ENCODE measurements at places on chromosomes 1 and 21.

DNA sequence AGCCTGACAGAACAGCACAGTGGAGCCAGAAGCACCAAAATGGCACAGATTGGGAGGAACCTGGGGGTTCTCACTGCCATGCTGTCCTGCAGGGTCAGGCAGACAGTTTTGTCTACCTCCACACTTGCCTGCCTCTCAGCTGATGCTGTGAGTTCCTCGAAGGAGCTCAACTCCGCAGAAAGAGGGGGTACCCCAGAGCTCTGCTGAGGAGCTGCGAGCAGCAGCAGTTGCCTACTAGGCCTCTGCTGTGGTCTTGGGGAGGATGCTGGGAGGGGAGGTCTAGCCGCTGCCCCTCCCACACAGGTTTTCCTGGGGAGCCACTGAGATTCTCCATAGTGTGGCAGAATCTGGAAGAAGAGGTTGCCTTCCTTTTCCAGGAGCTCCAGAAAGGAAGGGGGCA, 192.5 kb downstream of the FOXD2 start:
- no peak for DNase-seq

- no peak for DNase-seq
Measured at GRCh38 chr1:63101336-63101735, 221.0 kb upstream of the FOXD3 start.

- no peak for DNase-seq
Measured at GRCh38 chr21:32494934-32495709, 82.6 kb downstream of the EVA1C start.

- no peak for DNase-seq
Measured at GRCh38 chr1:170634293-170634692, 29.6 kb upstream of the PRRX1 start.

DNA sequence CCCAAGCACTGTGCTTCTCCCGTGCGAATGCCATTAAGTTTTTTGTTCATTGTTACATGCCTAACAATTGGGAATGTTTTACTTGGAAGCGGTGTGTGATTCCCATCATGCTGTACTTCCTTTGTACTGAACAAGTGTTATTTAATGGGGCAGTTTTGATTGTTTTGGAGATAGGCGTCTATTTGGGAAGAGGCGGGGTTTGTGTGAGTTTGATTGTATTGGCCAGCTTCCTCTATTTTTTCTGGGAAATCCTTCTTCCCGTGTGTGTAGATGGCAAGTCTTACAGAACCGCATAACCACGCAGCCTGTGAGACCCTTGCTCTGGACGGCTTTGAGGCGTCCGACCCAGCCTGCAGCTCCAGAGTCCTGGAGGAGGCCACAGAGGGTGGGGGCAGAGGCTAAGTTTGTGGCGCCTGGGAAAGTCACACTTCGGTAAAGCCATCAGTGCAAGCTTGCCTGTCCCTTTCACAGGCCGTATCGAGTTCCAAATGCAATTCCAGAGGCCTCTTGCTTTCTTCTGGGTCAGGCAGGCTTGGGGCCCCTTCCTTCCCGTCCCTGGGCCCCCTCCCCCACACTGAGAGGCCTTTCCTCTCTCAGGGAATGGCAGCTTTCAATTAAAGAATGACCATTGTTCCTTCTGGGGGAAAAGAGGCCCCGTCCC, 210.3 kb downstream of the TOMM20 start:
- no peak for DNase-seq

DNA sequence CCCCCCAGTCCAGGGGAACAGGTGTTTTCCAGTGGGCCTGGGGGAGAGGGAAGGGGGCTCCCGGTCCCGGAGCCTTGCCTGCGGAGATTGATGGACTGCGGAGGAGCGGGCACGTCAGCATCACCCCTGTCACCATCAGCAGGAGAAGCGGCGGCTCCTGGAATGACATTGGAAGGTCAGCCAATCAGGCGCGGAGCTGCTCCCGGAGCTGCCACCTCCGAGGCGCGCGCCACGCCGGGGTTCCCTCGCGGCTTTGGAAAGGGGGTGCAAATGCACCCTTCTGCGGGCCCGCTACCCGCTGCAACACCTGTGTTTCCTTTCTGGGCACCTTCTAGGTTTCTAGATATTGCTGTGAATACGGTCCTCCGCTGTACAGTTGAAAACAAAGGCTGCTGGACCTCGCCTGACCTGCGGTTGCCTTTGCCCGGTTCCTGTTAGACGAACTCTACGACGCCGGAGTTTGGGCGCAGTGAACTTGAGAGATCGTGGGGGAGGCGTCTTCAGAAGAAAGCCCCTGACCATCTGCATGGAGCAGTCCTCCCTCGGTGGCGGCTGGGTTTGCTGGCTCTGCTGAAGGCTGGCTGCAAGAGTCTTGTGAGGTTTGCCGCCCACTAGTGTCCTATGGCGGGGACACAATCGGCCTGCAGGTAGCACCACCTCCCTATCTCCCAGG, 5.3 kb downstream of the DSCAM start:
- no peak for DNase-seq

- DNase-seq: peak; percentile 22
Measured at GRCh38 chr1:27872059-27872801, at the start of gene THEMIS2. TSS of gene THEMIS2 (plus strand) at chr1:27872544. CDS start at chr1:27872572, 28 bp downstream.

DNA sequence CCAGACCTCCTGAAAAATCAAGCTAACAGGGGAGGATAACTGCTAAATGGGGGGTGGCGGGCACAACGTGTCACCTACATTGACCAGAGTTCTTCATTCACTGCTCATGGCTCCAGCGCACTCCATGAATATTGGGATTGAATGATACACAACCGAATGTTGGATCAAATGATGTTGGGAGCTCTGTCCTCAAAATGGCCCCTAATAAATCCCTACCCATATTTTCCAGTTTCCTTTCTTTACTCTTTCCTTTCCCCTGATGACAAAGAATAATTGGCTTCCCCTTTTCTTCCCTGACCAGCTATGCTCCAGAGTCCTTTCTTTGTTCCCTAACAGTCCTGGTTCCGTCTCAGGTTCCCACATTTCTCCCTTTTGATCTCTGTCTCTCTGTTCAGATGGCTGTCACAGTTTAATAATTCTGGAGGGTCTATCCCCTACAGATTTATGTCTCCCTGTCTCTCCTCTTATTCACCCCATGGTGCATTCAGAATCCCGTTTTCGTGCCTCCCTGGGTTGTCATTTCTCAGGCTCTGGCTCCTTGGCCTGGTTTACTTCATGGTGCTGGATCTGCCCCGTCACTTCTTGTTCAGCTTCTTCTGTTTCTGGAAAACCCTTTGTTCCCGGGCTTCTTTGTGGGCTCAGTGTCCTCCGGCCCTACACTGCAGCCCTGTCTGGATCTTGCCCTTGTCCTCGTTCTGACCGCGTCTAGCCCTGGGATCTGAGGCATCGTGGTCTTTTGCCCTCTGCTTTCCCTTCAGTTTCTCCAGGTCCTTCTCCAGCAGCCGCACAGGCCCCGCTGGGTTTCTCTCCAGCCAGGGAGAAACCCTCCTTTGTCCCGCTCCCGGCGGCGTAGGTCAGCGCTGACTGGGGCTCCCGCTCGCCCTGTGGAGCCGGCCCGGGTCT, 78.3 kb downstream of the NDUFS5 start:
- no peak for DNase-seq

DNA sequence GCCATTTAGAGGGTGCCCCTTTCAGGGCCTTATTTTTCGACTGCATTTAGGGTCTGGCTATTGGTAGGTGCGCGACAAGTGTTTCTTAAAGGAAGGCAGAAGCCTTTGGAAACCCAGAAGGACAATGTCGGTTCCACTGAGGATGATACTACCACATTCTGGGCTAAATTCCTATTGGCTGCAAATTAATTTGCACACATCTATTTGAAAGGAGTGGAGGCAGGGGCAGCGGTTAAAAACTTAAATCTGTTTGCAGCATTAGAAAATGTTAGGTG, 1.1 kb downstream of the PATJ start:
- DNase-seq: no peak

DNA sequence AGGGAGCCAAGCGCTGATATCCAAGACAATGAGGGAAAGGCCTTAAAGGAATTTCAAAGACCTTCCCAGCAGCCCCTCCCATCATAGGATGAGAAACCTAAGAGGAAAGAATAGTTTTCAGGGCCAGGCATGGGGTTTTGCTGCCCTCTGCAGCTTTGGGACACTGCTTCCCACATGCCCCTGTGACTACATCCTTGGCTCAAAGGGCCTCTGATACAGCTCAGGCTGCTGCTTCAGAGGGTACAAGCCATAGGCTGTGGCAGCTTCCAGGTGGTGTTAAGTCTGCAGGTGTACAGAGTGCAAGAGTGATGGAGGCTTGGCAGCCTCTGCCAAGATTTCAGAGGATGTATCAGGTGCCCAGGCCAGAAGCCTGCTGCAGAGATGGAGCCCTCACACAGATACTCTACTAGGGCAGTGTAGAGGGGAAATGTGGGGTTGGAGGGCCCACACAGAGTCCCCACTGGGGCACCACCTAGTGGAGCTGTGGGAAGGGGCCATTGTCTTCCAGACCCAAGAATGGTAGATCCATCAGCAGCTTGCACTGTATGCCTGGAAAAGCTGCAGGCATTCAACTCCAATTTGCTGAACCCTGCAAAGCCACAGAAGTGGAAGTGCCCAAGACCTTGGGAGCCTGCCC, 125.8 kb downstream of the SLC45A1 start:
- no peak for DNase-seq

- DNase-seq: no peak
Measured at GRCh38 chr1:85229574-85230097, 28.8 kb upstream of the SYDE2 start.

DNA sequence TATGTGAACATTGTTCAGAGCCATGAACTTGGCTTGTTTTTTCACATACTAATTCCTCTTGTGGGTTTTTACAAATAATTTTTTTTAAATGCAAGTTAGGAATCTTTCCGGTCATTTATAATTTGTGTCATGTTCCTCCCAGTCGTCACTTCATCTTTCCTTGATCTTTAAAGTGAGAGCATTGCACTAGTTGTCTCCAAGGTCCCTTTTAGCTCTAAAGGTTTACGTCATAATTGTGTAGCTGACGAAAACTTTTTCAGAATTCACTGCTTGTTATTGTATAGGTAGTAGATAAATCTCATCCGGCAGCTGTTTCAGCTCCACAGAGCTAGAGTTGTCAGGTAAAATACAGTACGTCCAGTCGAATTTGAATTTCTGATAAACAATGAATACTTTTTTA, 33.6 kb downstream of the SOAT1 start:
- DNase-seq: no peak

GRCh38 chr1:201870397-201870796, 18.3 kb upstream of the SHISA4 start:
- DNase-seq: no peak

GRCh38 chr1:41898191-41898713, 20.5 kb downstream of the HIVEP3 start:
- DNase-seq: peak; percentile 93

- no peak for DNase-seq
Measured at GRCh38 chr1:178262120-178262500, 168.2 kb downstream of the RASAL2 start.

- DNase-seq: no peak
Measured at GRCh38 chr1:234000557-234001041, 96.1 kb downstream of the SLC35F3 start.

DNA sequence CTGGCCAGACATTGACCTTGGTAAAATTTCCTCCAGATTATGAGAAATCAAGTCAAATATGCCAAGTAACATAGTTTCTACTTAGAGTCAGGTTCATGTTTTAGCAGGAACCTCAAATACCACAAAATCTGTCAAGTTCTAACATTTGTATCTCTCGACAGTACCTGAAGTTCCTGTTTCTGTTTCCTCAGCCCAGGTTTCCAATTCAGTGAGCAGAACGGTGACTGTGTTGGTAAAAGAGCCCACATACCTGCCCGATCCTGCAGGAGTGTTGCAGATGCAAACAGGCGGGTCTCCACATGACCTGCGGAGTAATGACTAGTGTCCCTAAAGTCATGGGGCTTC, 57.9 kb upstream of the LGALS8 start:
- no peak for DNase-seq

- no peak for DNase-seq
Measured at GRCh38 chr21:31865429-31865970, 7.3 kb upstream of the HUNK start.

DNA sequence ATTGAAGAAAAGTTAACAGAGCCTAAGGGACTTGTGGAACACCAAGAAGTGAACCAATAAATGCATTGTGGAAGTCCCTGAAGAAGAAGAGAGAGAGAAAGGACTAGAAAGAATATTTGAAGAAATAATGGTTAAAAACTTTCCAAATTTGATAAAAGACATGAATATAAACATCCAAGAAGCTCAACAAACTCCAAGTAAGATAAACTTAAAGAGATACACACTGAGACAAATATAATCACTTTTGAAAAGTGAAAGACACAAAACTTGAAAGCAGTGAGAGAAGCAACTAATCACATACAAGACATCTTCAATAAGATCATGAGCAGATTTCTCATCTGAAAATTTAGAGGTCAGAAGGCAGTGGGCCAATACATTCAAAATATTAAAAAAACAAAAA, 91.2 kb downstream of the MPZL1 start:
- DNase-seq: no peak

GRCh38 chr1:204288021-204288588, 71.6 kb downstream of the PLEKHA6 start:
- DNase-seq: no peak

DNA sequence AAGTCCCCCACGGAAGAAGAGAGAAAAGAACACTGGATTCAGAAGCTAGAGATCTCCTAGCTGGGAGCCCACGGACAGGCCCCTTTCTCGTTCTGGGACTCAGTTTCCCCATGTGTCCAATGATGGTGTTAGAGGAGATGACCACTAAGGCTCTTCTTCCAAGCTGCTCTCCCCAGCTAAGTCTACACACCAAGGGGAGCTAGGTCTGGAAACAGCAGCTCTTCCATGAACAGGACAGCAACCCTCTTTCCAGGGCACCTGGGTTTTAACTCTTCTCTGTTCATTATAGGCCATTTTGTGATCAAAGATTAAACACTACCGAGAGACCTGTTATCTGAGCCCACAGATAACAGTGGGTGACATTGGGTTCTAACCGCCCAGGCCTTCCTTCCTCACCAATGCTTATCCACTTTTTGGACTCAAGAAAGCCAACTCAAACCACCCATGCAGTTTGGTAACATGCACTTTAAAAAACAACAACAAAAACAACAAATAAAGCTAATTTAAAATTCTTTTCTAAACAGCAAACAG, 85.9 kb downstream of the MRPL37 start:
- no peak for DNase-seq

- peak; percentile 40 for DNase-seq
Measured at GRCh38 chr1:17419626-17420328, 19.7 kb downstream of the RCC2 start.

DNA sequence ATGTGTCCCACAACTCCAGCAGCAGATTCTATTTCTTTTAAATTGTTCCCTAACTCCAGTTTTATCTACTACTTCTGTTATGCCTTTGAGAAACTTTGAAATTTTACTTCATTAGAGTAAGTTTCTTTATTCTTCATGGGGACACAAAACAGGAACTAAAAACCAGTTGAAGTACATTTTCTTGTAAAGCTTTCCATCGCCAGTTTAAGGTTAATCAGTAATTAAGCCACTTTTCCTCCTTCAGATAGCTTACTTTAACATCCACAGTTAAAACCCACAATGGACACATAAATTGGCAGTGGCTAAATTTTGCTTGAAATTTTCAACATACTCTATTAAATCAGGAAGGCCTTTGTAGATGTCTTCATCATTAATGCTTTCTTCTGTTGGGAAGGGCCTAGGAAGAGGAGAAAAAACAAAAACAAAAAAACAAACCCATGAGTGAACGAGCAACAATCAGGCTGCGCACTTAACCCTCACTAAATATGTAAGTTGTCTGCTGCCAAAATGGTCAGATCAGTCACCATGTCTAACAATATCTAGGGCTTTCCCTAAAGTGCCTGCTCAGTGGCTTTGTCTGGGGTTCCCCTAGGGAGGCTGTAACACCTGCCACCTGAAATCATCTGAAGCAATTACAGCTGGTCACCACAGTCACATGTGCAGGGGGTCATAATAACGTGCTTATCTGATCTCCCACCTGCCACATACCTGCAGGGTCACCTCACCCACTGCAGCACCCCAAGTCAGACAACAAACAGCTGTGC, 187.9 kb downstream of the VAV3 start:
- no peak for DNase-seq
